ENCODE measurements at places on chromosomes 3 and 15.

DNA sequence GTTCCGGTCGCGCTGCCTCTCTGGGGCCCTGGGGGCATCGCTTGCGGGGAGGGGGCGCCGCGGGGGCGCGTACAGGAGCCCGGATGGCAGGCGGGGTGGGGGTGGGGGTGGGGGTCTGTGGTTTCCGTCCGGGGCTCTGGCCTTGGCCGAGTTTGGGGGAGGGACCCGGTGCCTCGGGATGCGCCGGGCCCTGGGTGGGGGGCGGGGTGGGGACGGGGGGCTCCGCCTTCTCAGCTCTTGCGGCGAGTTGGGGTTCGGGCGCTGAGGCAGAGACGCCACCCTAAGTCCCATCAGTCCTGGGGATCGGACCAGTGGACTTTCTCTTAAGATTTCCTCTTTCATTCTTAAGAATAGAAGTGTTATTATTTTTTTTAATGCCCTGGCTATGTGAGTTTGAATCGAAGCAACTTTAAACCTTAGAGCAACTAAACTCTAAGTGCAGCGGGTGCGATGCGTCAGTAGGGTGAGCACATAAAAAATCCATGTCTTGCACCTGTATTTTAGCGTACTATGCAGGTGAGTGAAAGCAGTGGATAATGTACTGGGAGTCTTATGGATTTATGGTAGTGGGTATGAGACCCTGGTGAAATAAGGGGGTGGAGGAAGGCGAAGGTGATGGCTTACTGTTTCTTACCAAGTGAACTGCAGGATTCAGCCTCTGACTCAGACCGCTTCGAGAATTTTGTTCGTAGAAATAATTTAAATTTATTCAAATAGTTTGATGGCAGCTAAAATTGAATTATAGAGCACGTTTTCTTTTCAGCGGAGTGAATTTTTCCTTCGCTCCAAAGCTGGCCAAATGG lies 762 bp downstream of the CTNNB1 start:
- peak; percentile 36 for DNase-seq

- DNase-seq = no peak
These were observed 66.8 kb upstream of the BLM start for GRCh38 chr15:90650117-90650955.

DNA sequence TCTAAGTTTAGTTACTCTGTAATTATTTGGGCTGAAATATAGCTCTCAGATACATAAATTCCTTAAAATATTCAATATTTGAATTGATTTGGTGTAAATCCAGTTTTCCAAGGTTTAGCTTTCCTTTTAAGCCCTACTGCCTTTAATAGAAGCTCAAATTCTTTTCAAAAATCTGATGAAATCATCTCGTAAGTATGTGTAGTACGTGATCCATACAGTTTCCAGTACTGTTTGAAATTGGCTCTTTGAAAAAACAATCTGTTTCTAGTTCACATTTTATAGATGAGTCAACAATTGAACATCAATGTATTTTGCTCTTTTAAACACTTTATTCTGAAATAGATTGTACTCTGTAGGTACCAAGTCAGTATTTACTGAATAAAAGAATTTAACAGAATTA lies 84.2 kb downstream of the LRRC49 start:
- DNase-seq = no peak

- DNase-seq = no peak
These were observed 5.7 kb downstream of the FILIP1L start for GRCh38 chr3:100108464-100109079.

- no peak for DNase-seq
These were observed 411.2 kb downstream of the SHQ1 start for GRCh38 chr3:72436863-72437592.

GRCh38 chr15:48696627-48697312 lies 51.3 kb upstream of the FBN1 start:
- DNase-seq = no peak

- no peak for DNase-seq
These were observed 92.5 kb upstream of the MBNL1 start for GRCh38 chr3:152176241-152176640.

GRCh38 chr15:45378913-45379262 lies 544 bp upstream of the GATM start:
- DNase-seq = no peak

DNA sequence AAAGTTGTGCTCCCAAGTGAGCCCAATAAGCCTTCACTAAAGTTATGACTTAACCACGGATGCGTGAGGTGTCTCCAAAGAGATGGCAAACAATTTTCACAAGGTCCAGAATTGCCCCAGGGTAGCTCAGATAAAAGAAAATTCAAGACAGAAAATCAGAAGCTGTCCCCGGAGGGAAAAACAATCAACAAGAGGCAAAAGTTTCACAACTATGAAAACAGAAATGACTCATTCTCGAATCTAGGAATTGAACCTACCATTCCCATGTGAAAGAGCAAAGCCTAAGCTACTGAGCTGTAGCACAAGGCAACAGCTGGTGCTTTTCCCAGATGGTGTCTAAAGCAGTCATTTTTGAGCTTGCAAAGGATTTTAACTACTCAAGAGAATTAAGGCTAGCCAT lies 33.5 kb upstream of the MKRN3 start:
- no peak for DNase-seq

- no peak for DNase-seq
These were observed 41.2 kb downstream of the CEP63 start for GRCh38 chr3:134527037-134527436.

GRCh38 chr3:196643201-196643749 lies 3.8 kb downstream of the NRROS start:
- DNase-seq = peak; percentile 74

GRCh38 chr15:37134699-37135131 lies 34.4 kb upstream of the MEIS2 start:
- DNase-seq = no peak

GRCh38 chr15:59594493-59594942 lies 17.1 kb upstream of the GCNT3 start:
- no peak for DNase-seq

- DNase-seq = no peak
These were observed 164.7 kb downstream of the SQOR start for GRCh38 chr15:45799508-45799907.

- no peak for DNase-seq
These were observed 1.3 kb downstream of the TOP2B start for GRCh38 chr3:25663347-25663868.

DNA sequence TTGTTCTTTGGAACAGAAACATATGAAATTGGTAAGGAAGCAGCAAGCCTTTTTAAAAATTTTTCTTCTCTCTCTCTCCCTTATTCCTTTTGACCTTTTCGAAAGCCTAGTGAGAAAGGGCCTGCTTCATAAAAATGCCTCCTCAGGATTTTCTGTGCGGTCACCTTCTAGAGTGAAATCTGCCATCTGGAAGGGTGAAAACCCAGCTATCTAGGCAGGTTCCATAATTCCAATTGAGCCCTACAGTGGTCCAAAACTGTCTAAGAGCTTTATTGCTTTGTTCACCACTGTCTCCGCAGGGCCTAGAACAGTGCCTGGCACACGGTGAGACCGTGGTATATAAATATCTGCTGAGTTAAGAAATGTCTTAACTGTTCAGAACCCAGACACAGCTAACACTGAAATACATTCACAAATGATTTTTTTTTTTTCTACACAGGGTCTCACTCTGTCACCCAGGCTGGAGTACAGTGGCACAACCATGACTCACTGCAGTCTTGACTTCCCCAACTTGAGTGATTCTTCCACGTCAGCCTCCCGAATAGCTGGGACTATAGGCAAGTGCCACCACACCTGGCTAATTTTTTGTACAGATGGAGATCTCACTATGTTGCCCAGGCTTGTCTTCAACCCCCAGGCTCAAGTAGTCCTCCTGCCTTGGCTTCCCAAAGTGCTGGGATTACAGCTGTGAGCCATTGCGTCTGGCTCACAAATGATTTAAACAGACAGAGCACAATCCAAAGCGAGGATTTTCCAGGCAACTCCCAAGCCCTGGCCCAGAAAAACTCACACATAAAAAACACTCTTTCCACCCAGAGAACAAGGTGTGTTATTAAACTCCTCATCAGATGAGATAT lies 64.4 kb downstream of the FRMD4B start:
- no peak for DNase-seq

DNA sequence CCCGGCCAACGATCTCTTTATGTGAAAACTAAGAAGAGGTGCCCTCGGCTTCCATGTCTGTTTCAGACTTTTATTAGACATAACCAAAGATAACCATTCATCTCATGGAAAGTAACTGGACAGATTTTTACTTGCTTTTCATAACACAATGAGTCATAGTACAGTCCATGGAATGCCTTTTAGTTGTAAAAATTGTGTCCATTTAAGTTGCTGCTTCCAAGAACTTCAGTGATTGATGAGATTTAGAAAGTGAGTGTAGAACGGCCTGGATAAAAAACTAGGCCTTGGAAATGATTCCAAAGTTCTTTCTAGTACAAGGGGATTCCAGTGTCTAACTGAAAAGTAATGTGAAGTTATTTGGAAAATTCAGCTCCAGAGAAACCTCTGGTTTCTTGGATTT lies 10.8 kb downstream of the EIF2AK4 start:
- DNase-seq = no peak

GRCh38 chr3:9091486-9092235 lies 128.4 kb upstream of the RAD18 start:
- DNase-seq = no peak

DNA sequence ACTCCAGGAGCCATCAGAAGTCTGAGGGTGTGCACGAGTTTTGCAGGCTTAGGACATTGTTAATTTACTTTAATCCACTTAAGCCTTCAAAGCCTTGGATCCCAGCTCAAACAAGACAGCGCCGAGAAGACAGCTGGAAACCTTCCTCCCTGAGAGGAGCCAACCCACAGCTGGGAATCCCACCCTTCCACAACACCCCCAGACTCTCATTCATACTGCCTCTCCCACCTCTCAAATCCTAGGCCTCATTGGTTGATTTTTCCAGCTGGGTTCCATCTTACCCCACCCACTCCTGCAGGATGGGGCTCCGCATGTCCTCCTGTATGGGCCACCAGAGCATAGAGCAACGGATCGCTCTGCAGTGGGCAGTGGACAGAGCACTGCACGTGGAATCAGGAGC lies 80.4 kb downstream of the SEMA5B start:
- no peak for DNase-seq

- DNase-seq = no peak
These were observed 54.8 kb downstream of the ZBTB20 start for GRCh38 chr3:115092220-115092791.

GRCh38 chr15:101121511-101122090 lies 130.2 kb downstream of the CHSY1 start:
- peak; percentile 64 for DNase-seq

DNA sequence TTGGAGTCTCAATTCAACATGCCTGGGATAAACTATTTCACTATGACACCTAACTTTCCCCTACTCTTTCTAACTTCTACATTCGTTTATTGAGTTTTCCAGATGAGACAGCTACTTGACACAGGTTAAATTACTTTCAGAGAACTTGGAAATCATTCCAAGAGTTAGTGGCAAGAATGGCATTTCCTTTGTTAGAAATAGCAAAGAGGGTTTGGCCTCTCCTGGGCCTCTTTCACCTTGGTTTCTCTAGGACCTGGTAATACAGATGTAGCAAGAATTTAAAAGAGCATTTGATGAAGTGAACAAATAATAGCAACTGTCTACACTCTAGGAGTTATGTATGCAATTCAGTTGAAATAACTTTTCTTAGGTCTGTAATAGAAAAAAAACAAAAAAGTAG lies 748.9 kb downstream of the MECOM start:
- DNase-seq = no peak

DNA sequence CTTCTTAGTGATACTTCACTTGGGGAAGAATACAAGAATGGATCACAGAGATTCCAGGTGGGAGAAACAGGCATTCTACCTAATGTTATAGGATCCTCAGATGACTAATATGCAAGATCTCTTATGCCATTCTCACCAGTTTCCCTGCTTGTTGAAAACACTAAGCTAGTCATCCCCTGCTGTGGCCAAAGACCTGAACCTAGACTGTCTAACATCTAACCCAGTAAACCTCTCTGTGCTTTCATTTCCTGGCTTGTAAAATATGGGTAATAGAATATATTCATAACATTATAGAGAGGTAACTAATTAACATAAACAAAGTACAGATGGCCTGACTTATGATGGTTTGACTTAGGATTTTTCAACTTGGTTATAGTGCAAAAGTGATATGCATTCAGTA lies 776.3 kb downstream of the TUSC7 start:
- DNase-seq = no peak

DNA sequence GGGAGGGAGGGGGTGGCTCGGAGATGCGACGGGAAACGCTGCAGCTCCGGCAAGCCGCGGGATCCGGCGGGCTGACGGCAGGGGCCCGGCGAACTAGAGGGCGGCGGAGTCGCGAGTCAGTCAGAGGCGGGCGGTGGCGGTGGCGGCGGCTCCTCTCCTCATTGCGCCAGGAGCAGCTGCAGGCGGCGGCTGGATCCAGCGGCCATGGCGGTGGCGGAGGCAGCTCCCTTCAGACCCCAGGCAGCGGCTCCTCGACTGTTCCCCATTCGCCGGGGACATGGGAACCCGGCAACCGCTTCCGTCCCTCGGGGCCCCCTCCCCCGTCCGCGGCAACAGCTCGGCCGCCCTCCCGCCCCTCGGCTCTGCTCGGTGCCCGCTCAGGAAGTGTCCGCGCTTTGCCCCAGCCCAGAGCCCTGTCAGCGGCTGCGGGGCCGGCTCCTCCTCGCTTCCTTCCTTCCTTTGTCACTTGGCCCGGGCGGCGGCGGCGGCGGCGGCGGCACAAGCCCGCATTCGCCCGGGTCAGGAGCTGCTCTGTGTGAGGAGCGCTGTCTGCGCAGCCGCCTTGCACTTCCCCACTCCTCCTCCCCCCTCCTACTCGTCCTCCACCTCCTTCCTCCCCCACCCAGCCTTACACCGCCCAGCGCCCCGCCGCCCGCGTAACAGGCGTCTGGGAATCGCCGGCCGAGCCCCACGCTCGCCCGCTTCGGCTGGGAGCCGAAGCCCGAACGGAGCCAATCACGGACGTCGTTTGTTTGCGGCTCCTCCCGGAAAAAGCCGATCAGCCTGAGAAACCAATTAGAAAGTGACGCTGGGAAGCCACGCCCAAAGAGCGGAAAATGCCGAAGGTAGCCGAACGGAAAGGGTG lies at the start of gene GSK3B:
GSK3B (minus strand) TSS at position 537 of the 865 bp plus-strand sequence. CDS start 1,013 bp downstream, outside the sequence.
- DNase-seq = peak; percentile 70

GRCh38 chr3:71131375-71132314 lies 451.9 kb downstream of the FOXP1 start:
- no peak for DNase-seq

DNA sequence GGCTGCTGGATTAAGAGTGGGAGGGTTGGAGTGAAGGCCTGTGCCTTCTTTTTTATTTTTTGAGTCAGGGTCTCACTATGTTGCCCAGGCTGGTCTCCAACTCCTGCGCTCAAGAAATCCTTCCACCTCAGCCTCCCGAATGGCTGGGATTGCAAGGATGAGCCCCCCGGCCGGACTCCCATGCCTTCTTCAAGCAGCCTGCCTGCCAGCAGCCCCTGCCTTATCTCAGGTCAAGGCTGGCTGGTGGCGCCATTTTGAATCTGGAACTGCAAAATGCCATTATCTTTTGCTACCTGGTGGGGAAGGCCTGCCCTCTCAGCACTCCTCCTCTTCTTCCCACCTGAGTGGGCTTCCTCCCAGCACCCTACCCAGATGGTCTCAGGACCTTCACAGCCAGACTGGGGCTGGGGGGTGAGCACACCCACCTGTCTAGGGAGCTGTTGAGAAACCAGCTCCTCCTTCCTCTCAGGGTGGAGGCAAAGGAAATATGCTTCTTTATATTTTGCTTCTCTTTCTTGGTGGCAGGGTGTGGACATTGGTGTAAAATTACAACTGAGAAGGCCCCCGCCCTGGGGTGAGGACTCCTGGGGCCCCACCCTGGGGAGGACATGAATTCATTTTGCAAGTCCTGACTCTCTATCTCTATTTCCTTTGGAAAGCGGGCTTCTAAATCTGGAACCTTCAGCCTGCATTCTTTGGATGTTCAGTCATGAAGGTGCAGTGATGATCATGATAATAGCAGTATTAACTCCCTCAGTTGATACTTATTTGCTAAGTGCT lies 7.7 kb upstream of the FLNB start:
- DNase-seq = no peak

- DNase-seq = no peak
These were observed 2.2 kb downstream of the INAFM2 start for GRCh38 chr15:40325700-40326099.
